ENCODE measurements at places on chromosomes 4 and X.

GRCh38 chr4:110516106-110516922, 40.4 kb downstream of the ENPEP start:
- peak; percentile 60 for DNase-seq

DNA sequence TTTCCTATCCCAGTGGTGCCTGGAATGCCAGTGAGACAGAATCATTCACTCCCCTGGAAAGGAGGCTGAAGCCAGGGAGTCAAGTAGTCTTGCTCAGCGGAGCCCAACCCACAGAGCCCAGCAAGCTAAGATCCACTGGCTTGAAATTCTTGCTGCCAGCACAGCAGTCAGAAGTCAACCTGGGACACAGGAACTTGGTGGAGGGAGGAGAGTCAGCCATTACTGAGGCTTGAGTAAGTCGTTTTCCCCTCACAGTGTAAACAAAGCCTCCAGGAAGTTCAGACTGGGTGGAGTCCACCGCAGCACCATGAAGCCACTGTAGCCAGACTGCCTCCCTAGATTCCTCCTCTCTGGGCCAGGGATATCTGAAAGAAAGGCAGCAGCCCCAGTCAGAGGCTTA, 283.2 kb upstream of the CPEB2 start:
- DNase-seq = no peak

DNA sequence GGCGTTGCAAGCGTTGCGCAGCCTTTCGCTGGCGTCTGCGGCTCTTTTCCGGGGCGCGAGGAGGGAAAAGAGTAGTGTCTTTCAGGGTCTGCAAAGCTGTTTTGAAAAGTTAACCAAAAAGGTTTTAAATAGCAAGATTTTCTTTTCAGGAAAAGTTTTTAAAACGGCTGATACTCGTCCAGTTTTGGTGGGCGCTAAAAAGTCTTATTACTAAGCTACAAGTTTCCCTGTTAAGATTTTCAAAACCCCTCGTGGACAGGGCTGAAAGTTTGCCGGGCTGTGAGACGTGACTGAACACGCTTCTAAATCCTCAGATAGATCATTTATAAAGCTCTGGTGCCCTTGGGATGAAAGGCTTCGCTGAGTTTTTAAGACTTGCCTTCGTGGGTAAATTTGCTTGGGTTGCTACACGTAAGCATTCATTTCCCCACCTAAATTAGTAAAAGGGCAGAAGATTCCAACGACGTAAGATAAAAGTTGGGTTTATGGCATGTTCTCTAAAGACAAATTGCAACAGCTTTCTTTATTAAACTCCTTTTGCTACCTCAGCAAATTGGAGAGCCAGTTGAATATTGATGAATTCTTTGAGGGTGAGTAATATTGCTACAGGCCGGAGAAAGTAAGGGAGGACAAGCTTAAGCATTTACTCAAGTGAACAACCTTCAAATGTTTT, 91.5 kb downstream of the HPRT1 start:
- no peak for DNase-seq

GRCh38 chr4:31237233-31237632, 517.1 kb downstream of the PCDH7 start:
- DNase-seq = no peak

DNA sequence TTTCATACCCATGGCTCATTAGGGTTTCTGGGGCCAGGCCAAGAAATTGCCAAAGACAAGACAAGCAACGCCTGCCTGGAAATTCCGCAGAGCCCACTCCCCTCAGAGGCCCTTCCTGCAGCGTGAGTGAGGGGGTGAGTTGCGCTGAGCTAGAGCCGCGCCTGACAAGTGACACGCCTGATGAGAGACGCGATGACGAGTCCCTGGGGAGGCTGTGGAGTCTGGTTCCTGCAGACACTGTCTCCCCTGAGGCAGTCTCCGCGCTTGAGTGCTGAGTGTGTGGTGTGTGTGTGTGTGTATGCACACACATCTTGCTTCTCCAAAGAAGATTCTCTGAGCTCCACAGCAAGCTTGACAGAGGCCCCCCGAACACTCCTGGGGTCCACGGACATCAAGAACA, 269.8 kb downstream of the BCOR start:
- no peak for DNase-seq

GRCh38 chr4:26959654-26960047, 99.0 kb downstream of the STIM2 start:
- no peak for DNase-seq

DNA sequence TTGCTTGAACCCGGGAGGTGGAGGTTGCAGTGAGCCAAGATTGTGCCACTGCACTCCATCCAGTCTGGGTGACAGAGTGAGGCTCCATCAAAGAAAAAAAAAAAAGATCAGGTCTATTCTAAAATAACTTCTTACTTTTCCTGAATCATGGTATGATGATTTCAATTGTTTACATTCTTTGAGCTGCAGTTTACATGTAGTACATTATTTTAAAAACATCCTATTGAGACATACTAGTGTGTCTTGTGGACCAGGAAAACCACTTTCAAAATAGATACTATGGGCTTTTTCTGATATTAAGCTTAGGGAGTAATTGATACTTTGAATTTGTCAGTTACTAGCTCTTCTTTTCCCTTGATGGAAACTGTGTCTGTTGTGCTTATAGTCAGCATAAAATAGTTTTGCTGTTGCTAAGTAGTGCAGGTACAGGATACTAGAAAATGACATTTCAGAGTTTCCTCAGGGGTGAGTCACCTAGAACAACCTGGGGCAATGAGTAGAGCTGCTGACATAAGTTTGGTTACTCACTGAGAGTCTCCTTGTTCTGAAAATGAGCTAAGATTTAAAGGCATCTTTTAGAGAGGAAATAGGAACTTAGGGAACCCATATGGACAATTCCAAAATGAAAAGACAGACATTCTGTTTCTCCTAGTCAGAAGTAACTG, 53.2 kb upstream of the C4orf54 start:
- DNase-seq = no peak

DNA sequence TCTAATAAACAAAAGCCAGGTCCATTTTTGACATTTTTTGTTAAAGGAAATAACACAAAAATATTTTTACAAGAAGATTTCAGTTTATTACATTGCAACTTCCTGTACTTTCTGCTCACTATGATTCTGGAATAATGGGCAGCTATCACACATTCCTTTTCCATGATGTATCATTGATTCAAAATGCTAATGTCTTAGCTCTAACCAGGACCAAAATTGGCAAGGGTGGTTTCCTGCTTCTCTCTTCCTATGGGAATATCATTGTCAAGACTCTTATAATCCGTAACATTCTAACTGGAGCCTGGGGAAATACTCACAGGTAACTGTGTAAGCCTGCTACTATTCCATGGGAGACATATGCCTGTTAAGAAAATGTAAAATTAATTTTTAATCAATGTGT, 218.6 kb downstream of the DCAF12L2 start:
- no peak for DNase-seq

DNA sequence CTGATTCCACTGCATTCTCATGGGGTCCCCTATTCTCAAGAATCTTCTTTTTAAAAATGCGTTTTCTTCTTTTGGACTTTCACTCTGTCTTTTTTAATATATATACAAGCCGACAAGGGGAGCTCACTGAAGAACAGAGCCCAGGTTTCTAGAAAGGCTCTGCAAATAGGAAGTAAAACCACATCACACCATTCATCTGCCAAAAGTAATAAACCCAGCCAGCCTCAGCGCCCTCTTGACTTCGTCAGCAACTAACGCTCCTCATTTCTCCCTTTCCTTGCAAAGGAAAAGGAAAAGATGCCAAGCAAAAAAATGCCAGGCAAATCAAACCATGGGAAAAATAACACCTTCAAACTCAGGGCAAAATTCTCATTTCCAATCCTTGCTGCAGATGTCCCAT, 136.4 kb downstream of the HHIP start:
- no peak for DNase-seq

- no peak for DNase-seq
These were observed 127.9 kb upstream of the NHS start for GRCh38 chrX:17247144-17247543.

DNA sequence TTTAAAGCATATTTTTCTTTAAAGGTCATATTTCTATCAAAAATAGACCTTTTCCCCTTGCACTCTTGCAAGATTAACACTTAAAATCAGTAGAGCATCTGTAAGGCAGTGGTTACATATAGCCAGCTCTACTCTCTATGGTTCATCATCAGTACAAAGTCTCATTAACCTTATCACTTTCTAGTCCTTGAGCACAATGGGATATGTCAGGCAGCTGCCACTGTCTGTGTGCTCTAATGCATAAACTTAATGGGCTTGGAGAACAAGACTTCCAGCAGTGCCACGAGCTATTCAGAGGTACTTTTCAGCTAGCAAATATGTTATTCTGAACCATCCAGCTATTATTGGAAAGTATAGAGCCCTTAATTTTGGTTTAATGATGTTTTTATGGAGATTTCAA, 393.7 kb downstream of the GASK1B start:
- no peak for DNase-seq

DNA sequence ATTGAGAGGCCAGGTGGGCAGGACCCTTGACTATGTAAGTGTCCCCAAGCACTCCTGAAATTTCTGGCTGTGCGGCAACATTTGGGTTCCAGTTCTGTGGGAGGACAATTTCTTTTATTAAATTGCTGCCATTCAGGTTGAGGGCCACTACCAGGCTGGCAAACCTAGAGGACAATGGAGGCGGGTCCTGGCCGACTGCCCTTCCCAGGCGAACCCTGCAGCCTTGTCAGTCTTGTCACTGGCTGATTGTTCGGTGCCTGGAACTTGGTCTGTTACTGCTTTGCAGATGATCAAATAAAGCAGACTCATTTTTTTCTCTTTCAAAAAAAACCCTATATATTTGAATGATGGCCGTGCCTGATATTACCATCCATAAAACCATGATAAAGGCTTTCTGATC, 6.6 kb upstream of the TMEM128 start:
- DNase-seq = no peak

GRCh38 chr4:138275963-138276621, 33.9 kb upstream of the SLC7A11 start:
- no peak for DNase-seq

DNA sequence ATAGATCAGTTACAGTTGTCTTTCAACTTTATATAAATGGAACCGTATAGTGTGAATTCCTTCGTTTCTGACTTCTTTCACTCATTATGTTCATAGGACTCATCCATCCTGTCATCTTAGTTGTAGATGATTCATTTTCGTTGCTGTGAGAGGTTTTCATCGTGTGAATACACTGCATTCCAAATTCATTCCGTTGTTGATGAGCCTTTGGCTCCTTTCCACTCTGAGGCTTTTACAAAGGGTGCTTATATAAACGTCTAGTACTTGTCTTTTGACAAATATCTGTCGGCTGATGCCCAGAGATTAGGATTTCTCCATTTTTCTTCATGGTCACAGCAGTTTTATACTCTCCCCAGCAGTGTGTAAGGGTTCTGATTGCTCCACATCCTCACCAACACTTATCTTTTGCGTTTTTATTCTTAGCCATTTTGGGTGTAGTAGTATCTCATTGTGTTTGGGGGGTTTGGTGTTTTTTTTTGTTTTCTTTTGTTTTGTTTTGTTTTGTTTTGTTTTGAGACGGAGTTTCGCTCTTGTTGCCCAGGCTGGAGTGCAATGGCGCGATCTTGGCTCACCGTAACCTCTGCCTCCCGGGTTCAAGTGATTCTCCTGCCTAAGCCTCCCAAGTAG, 48.6 kb downstream of the LRP2BP start:
- DNase-seq = no peak

GRCh38 chr4:42488554-42488953, 91.3 kb downstream of the SHISA3 start:
- DNase-seq = no peak

DNA sequence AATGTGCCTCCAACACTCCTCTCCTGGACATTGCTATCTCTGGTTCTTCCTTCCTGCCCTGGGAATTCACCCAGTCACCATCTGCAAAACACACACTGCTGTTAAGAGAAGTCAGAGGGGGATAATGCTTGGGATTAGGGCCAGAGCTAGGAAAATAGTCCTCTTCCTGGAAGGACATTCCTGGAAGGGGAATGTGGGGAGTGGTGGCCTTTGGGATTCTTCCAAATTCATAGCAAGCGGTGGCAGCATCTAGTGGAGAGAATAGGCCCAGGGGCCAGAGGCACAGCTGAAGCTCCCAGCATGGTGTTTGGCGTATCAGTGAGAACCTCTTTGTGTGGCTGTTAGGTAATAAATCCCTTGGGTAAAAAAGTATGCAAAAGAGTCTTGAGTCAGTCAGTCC, 34.3 kb downstream of the SHROOM4 start:
- DNase-seq = no peak

DNA sequence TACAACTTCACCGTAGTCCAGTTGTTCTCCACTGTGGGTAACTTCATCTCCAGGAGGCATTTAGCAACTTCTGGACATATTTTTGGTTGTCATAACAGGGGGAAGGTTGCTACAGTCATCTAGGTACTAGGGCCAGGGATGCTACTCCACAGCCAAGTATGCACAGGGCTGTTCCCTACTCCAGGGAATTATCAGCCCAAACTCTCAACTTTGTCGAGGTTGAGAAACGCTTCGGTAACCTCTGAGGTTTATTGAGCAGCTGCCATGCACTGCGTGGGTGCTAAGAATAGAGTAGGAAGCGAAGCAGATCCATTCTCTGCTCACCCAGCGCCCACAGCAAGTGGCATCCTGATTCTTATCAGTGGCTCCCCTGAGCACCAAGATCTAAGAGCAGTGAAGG, 8.2 kb downstream of the FGFBP1 start:
- no peak for DNase-seq

DNA sequence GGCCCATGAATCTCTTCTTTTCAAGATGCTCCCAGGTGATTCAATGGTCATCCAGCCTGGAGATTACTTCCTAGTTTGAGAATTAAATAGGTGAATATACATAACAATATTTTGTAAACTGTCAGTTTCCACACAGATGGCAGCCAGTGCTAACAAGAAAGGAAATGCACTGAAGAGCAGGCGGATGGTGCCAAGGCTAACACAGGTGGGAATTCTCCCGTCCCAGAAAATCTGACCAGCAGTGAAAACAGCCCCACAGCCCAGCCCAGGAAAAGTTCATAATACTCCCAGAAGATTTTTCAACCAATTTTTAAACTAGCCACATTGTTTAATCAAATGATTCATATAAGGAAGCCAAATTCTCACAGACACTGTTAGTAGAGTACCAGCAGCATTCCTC, 387.2 kb upstream of the GATB start:
- no peak for DNase-seq

DNA sequence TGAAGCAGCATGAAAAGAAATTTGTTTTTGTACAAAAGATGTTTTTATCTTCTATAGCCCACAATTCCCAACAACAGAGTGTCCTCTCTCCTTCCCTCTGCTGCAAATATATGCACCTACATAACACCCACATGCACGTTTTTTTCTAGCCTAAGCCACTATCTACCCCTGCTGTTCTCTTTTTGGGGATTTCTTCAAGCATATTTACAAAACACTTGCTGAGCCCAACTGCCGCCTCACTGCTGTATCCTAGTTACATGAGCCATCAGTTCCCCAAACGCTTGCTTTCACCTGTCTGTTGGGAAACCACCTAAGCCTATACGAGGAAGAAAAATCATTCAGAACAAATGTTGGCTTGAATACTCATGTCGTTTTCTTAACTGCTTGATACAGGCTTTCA, 127.2 kb downstream of the CHRNA9 start:
- DNase-seq = no peak

DNA sequence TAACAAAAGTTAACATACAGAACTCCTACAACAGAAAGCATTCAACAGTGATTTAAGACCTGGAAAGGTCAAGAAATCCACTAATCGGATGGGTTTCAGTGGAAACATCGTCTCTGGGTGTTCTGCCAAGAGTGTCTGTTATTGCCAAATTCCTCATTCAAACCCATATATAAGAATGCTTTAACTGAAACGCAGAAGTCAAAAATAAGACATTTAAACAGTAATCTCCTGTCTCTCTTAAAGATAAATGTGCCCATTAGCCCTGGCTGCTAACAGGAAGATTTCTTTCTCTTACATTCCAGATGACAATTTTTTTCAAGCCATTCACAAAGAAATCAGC, 31.5 kb downstream of the DCTD start:
- no peak for DNase-seq
